Thyroid gland (tissue), 4 donors: ENCODE measurements at places on chromosomes 6 and 20. TPM values are rescaled to one million over a fixed set of nuclear protein-coding genes. Genes with fewer than 3 reads are reported as not detected.

- no peak overlapping the region for H3K4me3 ChIP-seq
- H3K4me1 ChIP-seq, result no peaks in the 10 kb centered on the region
- H3K27me3 ChIP-seq, result no peaks in the 10 kb centered on the region
- no peak for DNase-seq
- no peaks in the 10 kb centered on the region for H3K36me3 ChIP-seq
Measured at GRCh38 chr6:82869493-82869892, 196.1 kb downstream of the UBE3D start.

The ADAT2 gene
- total RNA-seq, result 7.1 TPM

DNA sequence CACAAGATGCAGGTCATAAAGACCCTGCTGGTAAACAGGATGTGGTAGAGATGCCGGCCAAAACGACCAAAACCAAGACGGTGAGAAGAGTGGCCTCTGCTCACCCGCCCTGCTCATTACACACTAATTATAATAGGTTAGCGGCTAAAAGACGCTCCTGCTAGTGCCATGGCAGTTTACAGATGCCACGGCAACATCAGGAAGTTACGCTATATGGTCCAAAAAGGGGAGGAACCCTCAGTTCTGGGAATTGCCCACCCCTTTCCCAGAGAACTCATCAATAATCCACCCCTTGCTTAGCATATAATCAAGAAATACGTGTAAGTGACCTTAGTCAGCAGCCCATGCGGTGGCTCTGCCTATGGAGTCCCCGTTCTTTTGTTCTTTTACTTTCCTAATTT lies 17.6 kb downstream of the BHLHE23 start:
- no peaks in the 10 kb centered on the region for H3K27me3 ChIP-seq
- no peak overlapping the region for H3K27ac ChIP-seq
- no peak overlapping the region for H3K4me3 ChIP-seq
- H3K36me3 ChIP-seq, result no peaks in the 10 kb centered on the region
- H3K4me1 ChIP-seq, result no peaks in the 10 kb centered on the region
- no peak for DNase-seq

The TNFRSF6B gene
- 15.5 TPM for total RNA-seq

GRCh38 chr6:25954756-25955155 lies 7.8 kb upstream of the TRIM38 start:
- H3K36me3 ChIP-seq, result no peaks in the 10 kb centered on the region
- no peaks in the 10 kb centered on the region for H3K4me1 ChIP-seq
- H3K27ac ChIP-seq, result no peak overlapping the region
- H3K4me3 ChIP-seq, result no peak overlapping the region
- no peak for DNase-seq

The OLIG3 gene
- not detected for total RNA-seq

The PTK7 gene
- total RNA-seq, result 57.1 TPM

DNA sequence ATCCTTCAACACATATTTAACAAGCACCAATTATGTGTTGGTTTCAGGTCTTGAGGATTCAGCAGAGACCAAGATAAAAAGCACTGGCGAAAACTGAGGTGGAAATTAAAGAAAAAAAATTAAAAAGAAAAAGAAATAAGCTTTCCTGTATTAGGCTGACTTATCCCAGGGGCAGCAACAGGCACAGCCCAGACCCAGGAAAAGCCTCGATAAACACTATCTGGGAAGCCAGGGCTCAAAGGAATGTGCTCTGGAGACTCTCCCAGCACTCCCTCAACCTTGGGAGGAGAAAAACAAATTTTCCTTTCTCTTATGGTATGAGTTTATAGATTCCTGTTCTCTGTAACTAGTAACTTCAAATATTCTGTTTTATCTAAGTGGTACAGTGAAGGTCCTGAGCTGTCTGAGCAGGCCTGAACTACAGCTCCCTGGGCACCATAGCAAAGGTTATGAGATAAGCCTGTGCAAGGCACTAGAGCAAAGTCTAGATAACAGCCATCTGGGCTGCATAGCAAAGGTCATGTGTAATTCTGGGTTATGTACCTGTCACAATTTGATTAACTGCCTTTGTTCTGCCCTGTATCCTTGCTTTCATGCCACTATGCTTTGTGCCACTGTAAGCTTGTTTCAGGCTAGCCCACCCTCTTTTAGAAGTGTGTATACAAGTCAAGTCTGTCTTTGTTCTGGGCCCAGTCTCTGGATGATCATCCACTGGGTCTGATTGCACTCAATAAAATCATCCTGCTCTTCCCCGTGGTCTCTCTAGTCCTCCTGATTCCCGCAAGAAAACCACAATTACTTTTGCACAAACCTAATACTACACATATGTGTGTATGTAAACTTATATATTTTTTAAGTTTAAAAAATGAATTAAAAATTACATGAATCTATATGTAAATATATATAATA lies 54.0 kb downstream of the IL22RA2 start:
- no peaks in the 10 kb centered on the region for H3K36me3 ChIP-seq
- no peaks in the 10 kb centered on the region for H3K27me3 ChIP-seq
- no peak overlapping the region for H3K27ac ChIP-seq
- no peaks in the 10 kb centered on the region for H3K4me1 ChIP-seq
- no peak overlapping the region for H3K4me3 ChIP-seq
